GM13977 (cell line): ENCODE measurements at places on chromosomes 6 and 20.

DNA sequence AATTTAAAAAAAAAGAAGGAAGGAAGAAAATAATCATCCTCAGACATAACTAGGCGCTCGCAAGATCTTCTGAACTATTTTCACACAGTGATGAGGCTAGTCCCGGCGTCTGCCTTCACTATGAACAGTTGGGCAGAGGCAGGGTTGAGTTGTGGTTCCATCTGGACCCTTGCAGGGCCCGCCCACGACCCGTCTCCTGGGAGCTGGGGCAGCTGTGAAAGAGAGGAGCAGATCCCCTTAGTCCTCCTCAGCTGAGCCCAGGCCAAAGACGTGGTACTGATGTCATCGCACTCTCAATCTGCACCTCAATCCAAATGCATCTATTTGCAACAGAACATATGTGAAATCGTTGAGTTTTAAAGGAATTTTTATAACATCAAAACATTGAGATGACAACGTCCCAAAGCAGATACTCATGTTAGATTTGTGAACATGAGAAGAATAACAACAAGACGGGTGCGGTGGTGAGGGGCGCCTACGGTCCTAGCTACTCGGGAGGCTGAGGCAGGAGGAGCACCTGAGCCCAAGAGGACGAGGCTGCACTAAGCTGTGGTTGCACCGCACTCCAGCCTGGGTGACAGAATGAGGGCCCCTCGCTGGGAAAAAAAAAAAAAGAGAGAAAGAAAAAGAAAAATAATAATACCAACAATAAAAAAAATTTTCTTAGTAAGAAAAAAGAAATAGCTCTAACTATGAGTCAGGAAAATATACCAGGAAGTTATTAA, 15.3 kb downstream of the TCFL5 start:
- no peak for DNase-seq

DNA sequence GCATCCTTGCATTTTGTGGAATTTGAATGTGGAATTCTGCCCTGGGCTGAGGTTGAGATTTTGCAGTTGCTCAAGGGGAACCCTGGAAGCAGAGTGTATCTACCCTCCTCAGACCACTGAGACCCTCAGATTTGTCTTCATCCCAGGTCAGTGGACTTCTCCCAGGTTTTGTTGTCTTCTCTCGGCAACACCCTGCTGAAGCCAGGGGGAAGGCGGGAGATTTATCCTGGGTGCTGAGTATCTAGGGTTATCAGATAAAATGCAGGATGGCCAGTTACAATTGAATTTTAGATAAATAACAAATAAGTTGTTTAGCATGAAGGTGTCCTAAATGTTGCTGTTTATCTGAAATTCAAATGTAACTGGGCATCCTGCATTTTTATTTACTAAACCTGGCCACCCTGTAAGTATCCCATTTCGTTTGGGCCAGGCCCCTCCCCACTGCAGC, 43.0 kb downstream of the FGD2 start:
- DNase-seq = no peak

GRCh38 chr6:143183666-143184065, 123.0 kb downstream of the AIG1 start:
- no peak for DNase-seq

DNA sequence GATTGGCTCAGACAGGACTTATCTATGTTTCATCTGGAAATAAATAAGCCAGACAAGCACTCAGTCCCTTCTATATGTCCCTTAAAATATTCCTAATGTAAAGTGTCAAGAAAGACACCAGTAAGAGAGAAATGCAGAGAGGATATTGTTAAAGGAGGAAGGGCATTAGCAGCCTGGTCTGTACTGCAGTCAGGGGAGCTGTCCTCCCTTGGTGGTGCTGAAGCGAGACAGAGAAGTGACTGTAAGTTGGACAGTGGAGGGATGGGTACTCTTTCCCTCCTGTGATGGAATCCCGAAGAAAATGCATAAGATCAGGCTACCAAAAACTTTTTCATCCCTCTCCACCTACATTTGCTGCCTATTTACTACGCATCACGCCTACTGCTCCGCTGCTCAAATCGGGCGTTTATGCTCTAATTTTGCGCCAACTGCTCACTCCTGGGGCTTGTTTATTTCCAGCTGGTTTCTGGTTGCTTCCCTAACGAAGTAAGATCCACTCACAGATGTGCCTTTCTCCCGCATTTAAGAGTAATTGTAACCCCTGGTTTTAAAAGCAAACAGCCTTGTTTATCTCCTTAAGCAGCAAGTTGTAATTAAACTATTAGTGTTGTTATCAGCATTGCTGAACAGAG, 35.2 kb downstream of the PHACTR1 start:
- peak; percentile 67 for DNase-seq

- DNase-seq = peak; percentile 25
Observed at GRCh38 chr6:27505209-27506027, 32.5 kb upstream of the ZNF184 start.

DNA sequence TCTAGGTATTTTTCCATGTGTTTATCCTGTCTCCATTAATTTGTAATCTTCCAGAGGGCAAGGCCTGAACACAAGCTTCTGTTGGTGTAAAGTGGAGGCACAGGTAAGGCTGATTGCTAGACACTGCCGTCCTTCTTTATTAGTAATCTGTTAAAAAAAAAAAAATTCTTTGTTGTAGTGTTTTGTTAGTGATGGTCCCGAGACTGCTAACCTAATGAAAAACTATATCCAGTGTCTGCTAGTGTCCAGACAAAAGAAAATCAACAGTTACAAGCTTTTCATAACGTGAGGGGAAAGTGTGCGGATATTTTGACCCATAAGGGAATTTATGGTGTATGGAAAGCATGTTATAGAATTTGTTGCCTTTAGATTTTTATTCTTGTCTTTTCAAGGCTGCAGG, 4.2 kb upstream of the HIVEP1 start:
- DNase-seq = no peak

DNA sequence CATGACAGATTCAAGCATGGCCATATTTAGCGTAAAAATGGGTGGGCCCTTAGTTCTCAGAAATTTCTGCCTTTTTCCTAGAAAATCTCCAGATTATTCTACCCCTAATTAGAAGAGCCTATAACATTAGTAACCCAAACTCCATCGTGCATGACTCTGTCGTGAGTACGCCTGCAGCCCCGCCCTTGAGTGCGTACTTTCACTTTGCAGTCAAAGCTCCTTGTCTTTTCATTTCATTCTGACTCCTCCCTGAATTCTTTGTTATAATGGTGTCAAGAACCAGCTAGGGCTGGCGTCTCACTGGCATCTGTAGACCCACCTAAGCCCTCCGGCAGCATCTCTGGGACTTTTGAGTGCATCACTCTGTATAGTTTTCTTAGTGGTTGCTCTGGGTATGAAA, 61.7 kb upstream of the NOX3 start:
- no peak for DNase-seq

DNA sequence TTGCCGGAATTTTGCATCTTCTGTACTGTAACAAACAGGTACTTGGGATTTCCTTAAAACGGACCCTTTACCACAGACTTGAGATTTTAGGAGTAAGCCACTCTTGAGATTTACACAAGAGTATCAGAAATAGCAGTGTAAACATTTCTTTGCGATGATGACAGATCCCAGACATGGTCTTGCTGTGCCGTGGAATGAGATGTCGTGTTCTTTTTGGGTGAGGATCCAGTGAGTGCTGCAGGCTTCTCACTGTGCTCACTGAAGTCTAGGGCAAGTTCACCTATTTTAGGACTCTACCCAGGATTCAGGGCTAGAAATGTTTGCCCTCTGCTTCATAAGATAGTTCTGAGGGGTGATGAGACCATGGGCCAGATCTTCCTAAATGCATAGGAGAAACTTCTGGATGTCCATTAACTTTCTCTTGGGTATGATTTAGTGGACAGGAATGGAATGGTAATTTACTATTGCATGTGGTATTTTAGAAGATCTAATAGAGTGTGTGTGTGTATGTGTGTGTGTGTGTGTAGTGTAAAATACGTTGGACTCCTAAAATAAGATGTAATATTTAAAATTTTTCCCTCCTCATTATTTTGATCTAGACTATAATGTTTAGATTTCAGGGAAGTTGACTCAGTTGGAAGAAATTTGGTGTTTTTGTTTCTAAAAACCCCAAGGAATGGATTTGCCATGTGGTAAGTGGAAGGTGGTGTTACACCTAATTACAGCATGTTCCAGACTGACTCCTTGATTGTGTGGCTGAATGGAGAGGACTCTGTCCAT, 8.5 kb downstream of the LRRC1 start:
- no peak for DNase-seq

DNA sequence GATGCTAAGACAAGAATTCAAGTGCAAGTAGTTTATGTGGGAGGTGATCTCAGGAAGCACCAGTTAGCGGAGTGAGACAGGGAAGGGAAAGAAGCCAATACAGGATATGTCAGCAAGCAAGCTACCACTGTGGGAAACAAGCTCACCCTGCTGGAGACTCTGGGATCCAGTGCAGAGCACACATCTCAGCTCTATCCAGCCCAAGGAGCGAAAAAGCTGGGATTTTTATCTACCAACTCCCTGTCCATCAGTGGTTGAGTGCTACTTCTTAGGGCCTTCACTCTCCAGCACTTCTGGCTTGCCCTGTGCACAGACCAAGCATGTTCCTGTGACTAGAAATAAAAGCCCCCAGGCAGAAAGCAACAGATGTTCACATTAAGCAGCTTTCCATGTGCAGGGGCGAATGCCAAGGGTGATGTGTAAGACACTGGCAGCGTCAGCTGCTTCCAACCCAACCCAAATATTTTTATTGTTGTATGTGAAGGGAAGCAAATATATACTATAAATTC, 10.8 kb upstream of the RNF24 start:
- DNase-seq = no peak

- no peak for DNase-seq
Observed at GRCh38 chr20:57397693-57398108, 6.5 kb downstream of the RBM38 start.

DNA sequence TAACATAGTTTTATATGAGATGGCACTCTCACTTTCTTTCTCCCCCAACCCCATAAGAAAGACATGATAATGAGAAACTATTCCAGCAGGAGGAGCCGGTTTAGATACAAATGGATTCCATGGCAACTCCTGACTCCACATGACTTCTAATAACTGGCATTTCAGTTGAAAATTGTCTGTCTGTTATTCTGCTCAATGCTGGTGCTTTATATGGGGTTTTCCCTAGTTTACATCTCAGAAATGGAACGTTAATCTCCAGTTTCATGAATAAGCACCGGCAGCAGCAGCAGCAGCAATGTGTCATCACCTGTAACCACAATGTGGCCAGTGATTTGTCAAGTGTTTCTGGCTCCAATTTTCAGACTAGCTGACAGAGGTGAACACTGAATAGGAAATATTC, 8.0 kb upstream of the SIM1 start:
- peak; percentile 69 for DNase-seq

DNA sequence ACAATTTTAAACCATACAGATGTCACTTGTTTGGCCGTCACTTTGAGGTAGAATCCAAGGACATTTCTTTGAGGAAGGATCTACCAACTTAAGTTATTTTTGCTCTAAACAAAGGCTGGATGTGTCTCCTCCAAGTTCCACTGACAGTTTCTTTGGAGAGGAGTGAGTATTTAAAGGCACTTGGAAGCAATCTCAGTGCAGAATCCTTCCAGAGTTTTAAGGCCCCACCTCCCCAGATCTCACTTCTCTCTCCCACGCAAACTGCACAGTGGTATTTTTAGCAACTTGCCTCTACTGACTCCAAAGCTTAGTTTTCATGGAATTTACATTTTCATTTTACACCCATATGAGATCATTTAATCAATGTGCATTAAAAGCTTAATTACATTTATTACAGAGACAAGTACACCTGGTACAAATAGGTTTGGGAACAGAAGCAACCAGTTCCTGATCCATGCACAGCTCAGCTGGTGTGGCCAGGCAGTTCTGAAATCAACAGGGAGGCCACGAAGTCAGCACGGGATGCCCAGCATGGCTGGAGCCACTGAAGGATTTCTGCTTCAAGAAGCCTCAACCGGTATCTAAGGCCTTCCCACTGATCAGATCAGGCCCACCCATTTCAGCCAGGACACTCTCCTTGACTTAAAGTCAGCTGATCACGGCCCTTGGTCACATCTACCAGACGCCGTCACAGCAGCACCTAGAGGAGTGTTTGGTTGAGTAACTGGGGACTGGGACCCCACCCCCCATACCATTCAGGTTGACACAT, 109.8 kb downstream of the SYCP2 start:
- no peak for DNase-seq

DNA sequence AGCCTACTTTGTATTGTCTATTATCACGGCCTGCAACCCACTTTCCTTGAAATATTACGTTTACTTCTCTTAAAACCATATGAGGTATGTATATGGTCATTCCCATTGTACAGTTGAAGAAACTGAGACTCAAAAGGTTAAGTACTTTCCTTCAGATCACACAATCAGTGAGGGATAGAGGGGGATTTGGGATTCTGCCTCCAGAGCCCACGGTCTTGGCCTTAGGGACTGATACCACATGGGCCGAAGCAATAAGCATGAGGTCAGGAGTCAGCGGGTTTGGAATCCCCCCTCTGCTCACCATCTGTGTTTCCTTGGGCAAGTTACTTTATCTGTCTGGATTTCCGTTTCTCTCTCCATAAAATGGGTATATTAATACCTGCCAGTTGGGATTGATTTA, 19.4 kb upstream of the EPB41L1 start:
- DNase-seq = no peak
